ENCODE measurements at places on chromosomes 11 and 22.

- DNase-seq: no peak
Observed at GRCh38 chr11:98099371-98099770, 921.4 kb upstream of the CNTN5 start.

GRCh38 chr11:45205978-45206377, 59.5 kb downstream of the PRDM11 start:
- DNase-seq: no peak

DNA sequence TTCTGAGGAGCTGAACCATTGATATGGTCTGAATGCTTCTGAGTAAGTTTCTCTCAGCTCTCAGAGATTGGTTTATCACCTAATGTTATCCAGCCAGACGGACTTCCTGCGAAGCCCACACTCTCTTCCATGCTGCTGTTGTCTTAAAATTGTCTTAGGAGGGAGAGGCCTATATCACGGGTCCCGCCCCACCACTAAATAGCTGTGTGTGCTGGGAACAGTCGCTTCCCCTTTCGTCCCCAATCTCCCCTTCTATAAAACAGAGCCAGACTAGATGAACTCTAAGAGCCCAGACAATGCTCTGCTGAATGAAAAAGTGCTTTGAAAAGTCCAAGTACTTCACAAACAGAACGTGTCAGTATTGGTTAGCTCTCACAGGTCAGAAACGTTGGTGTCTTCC, 81.4 kb upstream of the AKIP1 start:
- no peak for DNase-seq

DNA sequence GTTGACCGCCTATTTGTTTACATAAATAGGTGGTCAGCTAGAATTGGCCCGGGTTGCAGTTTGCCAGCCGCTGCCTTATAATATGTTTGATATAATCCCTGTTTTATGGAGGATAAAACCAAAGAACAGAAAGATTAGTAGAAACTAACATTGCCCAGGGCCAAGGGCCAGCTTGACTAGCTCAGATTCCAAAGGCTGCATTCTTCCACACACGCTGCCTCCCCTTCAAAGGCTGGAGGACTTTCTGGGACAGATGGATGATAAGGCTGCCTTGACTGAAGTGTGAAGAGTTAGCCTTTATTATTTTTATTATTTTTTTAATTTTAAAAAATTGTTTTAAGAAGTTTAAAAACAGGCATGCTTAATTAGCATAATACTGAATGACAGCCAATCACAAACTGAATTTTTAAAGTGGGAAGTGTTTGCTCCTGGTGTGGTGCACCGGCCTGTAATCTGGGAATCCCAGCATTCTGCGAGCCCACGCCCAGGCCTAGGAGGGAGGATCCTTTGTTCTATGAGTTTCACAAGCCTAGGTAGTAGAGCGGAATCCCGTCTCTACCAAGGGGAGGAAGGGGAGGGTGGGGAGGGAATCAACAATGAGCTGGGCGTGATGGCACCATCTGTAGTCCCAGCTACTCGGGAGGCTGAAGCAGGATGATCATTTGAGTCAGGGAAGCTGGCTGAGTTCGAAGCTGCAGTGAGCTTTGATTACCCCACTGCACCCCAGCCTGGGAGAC, 114.9 kb downstream of the NAV2 start:
- DNase-seq: peak; percentile 79

DNA sequence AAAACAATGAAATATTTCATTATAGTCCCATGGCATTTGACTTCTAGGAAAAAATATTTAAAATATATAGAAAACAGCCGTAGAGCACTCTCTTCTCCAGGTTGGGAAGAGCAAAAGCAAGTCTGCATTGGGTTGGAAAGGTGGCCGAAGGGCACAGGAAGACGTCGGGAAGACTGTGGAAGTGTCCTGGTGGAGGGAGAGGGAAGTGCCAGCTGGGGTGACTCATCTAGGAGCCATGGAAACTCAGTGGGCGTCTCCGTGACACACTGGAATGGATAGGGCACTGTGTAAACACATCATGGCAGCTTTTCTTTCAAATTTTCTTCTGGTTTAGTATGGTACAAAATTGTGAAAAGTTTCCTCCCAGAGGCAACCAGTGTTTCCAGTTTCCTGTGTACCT, 12.7 kb downstream of the GTPBP1 start:
- peak; percentile 87 for DNase-seq

GRCh38 chr11:14687456-14687855, 43.9 kb downstream of the PDE3B start:
- no peak for DNase-seq

DNA sequence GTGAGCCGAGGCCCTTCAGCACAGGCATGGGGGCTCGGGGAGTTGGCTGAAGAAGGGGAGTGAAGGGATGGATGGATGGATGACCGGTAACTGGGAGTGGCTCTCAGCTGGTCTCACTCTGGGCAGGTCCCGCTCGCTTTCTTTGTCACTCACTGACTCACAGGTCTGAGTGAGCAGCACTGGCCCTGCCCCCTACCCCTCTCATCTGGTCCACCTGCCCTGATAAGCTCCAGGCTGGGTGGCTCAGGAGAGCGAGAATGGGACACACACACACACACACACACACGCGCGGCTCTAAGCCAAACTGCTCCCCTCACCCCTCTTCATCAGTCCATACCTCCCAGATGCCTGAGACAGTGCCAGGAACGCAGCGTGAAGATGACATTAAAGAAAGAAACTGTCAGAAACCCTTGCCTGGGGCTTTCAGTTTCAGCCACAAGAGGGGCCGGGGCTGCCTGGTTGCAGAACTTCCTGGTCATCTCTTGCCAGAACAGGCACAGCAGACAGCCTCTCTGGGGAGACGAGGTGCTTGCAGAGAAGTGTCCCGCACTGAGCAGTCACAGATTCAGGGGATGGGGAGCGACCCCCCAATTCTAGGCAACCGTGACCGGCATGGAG, 16.5 kb upstream of the SHISAL1 start:
- no peak for DNase-seq

- DNase-seq: no peak
Observed at GRCh38 chr11:107583629-107584195, 7.2 kb upstream of the ELMOD1 start.

- DNase-seq: no peak
Observed at GRCh38 chr11:62880231-62880802, 379 bp upstream of the SLC3A2 start.

GRCh38 chr22:24592851-24593558, at the start of gene LRRC75B:
TSS of gene LRRC75B (minus strand) at chr22:24593073. CDS start at chr22:24593039, 34 bp downstream.
- peak; percentile 96 for DNase-seq

DNA sequence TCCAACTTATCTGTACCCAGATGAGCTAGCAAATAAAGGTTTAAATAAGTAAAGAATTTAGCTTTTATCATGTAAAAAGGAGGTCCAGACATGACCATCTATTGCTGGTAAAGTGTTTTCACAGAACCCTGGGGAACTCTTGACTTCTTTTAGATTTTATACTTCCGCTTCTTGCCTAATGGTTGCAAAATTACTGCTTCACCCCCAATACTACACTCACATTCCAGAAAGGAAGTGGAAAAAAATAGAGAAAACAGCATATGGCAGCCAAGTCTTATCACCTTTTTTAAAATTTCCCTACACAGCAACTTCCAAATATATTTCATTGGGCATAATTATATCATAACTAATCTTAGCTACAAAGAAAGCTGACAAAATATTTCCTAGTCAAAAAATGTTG, 12.1 kb downstream of the BBOX1 start:
- DNase-seq: no peak

GRCh38 chr11:37849706-37850105, 1251.7 kb upstream of the RAG2 start:
- no peak for DNase-seq

DNA sequence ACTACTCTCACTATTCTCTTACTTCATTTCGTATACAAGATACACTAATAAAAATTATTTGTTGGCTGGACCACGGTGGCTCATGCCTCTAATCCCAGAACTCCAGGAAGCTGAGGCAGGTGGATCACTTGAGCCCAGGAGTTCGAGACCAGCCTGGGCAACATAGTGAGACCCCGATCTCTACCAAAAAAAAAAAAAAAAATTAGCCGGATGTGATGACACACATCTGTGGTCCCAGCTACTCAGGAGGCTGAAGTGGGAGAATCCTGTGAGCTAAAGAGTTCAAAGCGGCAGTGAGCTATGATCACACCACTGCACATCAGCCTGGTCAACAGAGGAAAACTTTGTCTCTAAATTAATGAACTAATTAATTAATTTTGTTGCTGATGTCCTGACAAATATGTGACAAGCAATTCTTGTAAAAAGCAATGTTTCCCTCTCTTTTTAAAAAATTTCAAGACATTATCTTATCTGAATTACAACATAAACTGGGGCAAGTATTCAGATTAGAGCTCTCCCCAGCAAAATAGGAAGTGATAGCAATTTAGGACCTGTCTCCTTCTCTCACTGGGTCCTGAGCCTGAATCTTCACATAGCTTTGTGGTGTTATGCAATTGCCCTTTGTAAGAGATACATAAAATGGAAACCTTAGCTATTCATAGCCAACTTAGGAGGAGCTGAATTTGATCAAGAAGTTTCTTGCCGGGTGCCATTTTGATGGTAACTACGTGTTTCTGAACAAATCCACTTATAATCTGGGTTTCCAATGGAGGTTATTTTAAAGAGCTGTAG, 17.6 kb upstream of the TMA7B start:
- DNase-seq: peak; percentile 15

- peak; percentile 90 for DNase-seq
Observed at GRCh38 chr11:45091563-45092403, 54.7 kb upstream of the PRDM11 start.

GRCh38 chr22:19176732-19177131, 1.8 kb downstream of the SLC25A1 start:
- peak; percentile 55 for DNase-seq

DNA sequence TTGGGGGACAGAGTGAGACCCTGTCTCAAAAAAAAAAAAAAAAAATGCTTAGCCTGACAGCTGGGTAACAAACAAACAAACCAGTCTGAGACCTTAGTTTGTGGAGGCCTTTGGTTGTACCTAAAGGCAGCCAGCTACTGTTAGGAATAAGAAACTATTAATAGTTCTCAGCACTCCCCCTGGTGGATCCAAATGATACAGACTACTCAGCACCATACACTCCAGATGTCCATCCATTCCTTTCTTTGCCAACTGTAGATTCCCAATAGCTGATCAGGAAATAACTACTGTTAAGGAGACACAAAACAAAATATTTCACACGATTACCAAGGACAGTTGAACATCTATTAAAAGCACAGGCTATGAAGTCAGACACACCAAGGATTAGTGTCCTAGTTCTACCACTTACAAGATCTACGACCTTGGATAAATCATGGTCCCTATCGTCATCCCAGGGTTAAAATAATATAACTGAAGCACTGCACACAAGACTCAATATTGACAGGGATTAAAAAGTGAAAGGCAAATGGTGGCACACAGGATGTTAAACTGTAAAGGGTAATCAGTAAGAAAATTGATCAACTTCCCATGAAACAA, 17.2 kb downstream of the CLDN25 start:
- DNase-seq: peak; percentile 48

DNA sequence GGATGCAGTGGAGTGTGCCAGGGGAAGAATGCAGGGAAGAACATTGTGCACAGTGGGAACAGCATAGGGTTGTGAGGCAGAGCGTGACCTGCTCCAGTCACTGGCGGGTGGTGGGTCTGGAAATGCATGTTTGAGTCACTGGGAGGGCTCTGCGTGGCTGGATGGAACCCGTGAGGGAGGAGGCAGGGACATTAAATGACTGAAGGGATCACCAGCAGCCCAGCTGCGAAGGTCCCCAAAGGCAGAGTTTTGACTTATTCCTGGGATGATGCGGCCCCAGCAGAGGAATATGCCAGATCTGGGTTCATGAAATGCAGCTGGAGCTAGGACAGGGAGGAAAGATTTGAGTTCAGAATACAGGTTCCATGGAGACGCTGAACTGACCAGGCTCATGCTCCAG, 104.0 kb upstream of the FGF3 start:
- peak; percentile 27 for DNase-seq

GRCh38 chr22:27514601-27515523, 286.7 kb downstream of the MN1 start:
- no peak for DNase-seq

- no peak for DNase-seq
Observed at GRCh38 chr11:27658535-27659236, 41.6 kb downstream of the BDNF start.

DNA sequence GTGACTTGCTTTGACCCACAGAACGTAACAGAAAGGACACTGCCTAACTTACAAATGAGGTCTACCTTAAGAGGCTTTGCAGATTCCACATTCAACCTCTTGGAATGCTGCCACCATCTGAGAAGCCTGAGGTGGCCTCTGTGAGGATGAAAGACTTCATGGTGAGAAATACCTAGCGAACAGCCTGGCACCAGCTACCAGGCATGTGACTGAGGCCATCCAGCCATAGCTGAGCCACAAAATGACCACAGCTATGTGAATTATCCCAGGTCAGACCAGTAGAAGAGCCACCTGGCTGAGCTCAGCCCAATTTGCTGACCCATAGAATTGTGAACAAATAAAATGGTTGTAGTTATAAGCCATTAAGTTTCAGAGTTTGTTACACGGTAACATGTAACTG, 37.5 kb downstream of the PPARA start:
- DNase-seq: no peak

DNA sequence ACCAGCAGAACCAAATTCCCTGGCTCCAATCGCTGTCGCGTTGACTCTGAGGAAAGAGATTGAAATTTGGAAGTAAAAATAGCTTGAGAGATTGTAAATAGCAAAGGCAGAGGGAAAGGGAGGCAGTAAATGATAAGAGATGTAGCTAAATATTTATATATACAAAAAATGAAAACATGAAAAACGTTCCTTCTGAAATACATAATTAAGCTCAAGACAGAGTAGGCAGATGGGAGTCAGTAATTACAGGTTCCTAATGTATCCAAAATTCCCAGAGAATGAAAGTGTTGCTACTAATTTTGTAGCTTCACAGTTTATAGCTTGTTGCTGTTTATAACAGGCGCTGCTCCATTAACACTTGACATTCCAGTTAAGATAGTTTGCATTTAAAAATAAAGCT, 648.7 kb downstream of the KCNA4 start:
- no peak for DNase-seq

DNA sequence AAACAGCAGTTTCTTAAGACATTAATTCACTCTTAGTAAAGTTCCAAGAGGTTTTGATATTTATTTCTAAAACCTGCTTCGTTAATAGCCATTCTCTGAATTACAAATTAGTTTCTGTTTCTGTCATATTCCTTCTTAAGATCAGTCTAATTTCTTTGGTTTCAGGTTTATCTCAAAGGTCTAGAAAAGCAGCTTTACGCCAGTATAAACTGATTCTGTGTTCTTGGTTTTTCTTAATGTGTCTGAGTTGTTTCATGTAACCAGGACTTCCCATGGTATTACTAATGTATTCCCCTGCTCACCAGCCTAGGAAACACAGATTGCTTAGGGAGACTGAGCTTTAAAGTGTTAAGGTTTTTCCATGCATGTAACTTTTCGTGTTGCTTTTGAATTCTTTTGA, 6.8 kb upstream of the ACY3 start:
- DNase-seq: no peak

All from endodermal cell (in vitro differentiated cells).